Hepatic stellate cell (primary cell): ENCODE measurements at places on chromosomes 4 and X.

DNA sequence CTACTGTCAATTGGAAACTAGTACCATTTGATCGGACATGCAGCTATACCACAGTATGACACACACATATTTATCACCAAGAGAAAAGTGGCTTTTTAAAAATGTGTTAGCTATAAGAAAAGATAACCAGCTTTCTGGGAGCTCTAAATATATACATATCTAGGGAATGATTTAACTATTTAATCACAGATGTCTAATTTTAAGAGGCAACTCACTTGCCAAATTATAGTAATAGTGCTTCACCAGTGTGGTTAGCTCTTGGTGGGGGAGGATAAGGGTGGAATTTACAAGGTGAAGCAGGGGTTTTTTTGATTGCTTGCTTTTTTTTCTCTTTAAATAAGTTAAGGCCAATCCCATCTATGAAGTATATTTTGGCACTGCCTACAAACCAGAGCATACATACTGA, 547.7 kb upstream of the DIPK2B start:
- no peak for DNase-seq

- DNase-seq = no peak
These were observed 19.7 kb downstream of the CXCL3 start for GRCh38 chr4:74018771-74019170.

DNA sequence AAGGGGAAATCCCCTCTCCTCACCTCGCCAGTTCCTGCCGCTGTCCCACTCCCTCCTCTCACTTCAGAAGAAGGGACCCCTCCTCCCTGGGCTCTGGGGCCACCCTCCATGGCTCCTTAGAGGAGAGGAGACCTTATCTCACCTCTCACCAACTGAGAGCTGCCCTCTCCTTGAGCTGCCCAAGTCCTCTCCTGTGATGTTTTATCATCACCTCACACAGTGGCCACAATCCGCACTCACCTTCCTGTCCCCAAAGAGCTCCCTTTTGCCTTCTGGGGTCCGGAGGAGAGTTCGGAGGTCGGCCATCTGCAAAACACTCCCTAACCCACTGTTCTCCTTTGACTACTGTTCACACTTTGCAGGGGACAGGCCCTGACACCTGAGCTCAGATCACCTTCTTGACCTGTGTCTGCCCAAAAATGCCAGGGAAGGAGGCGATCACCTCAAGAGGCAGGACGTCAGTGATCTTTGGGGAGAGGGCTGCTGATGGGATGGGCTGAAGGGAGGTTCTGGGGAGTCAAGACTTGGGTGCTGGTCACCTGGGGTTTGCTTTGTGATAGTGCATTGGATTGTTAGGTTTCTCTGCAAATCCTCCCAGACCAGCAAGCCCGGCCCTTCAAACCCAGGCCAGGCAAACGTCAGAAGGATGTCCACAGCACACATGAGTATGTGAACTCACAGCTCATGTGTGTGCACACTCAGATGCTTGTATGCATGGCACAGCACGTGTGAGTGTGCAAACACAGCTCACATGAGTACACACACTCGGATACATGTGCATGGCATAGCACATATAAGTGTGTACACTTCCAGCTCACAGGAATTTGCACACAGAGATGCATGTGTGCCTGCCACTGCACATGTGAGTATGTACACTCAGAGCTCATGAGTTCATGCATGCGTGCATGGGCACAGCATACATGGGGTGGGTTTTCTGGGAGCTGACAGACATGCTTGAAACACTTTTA, 41.8 kb downstream of the HTRA3 start:
- DNase-seq = no peak

DNA sequence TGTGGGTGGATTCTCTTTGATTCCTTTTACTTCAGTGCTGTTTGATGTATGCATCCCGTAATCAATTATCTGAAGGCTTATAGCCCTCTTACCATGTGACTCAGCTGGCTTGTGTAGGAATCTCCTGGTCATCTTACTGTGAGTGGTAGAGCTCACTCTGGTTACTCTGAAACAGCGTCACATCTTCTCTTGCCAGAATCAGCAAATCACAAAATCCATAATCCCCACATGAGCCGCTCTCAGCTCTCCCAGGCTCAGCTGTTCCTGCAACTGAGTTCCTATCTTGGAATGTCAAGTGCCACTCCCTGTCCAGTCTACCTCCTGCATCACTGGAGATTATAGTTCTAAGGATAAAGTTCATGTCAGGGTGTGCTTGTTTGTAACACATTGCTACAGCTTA, 278.0 kb downstream of the FBXO8 start:
- no peak for DNase-seq

GRCh38 chrX:129831091-129831885, 12.4 kb downstream of the ZDHHC9 start:
- DNase-seq = no peak

DNA sequence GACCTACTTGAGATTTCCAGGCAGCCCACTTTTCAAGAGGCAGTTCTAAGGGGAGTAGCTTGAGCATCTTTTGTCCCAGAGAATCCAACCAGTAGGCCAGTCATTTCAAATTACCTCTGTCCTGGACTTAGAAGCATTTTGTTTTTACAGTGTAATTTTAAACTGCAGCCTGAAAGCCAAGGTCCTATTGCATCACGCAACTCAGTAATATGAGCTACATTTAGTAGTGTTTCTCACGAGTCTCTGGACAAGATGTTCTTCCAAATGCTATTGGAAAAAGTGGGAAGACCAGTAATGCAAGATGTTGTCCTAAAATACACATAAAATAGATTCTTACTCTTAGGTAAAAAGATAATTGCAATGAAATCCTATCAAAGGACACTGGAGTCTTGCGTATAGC, 182.5 kb upstream of the ARX start:
- DNase-seq = no peak

- DNase-seq = no peak
These were observed 153.8 kb downstream of the DCK start for GRCh38 chr4:71147261-71147660.

DNA sequence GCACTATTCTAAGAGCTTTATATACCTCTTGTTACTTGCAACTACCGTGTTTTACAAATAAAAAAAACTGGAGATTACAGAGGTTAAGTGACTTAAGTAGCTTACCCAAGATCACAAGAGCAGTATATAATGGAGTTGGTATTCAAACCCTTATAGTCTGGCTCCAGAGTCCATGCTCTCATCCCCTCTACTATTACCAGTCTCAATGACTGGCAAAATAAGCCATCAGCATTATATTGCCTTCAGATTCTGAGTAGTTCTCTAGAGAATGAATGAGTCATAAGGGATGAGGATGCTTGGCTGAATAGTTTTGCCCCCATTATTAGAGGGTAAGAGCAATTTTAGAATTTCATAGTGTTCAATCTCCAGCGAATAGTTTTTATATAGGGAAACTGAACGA, 170.1 kb upstream of the ATOH1 start:
- no peak for DNase-seq

DNA sequence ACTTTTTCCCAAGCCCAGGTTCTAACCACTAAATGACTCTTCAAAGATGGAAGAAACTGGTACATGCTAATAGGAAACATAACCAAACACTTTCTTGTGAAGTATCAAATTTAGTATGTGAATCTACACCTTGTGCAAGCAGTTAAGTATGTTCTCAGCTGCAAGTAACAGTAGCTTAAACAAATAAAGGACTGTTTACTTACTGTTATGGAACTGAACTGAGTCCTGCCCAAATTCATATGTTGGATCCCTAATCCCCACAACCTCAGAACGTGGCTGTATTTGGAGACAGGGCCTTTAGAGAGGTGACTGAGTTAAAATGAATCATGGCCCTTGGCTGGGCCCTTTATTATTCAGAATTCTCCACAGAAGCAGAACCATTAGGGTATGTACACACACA, 178.7 kb downstream of the KDR start:
- DNase-seq = no peak

DNA sequence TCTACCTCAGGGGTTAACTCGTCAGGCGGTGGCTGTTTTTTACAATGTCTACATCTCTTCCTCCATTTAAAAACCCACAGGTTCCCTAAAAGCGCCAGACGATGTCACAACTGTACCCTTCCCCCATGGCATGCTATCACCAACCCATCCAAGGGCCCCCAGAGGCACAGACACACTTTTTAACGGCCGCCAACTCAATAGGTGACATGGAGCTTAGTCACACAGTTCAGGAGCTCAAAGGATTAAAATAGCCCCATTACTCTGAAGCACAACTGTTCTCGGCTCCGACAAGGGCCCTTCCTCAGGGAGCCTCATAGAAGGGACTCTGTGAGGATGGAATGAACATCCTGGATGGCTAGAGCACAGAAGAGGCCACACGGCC, 12.4 kb downstream of the SH3KBP1 start:
- no peak for DNase-seq

DNA sequence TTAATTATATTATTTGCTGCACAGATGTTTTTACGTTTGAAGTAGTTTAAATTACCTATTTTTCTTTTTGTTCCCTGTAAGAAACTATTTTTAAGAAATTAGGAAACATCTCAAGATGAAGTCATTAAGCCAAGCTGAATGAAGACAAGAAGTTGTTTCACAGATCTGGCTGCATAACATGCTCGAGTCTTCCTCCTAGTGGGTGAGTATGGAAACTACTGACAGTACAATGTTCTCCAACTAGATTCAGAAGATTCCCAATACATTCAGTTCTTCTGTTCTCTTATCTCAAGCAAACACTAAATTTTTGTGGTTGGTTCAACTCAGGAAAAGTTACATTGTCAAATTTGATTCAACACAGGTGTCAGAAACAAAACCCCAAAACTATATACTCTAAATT, 256.8 kb upstream of the VCX start:
- peak; percentile 24 for DNase-seq

GRCh38 chr4:120692964-120693363, 229.6 kb downstream of the PRDM5 start:
- DNase-seq = peak; percentile 13

DNA sequence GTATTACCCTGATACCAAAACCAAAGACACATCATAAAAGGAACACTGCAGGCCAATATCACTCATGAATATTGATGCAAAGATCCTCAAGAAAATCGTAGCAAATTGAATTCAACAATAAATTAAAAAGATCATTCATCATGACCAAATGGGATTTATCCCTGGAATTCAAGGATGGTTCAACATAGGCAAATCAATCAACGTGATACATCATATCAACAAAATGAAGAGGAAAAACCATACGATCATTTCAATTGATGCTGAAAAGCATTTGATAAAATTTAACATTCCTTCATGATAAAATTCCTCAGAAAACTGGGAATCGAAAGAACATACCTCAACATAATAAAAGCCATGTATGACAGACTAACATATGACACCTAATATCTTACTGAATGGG, 52.7 kb upstream of the STARD8 start:
- no peak for DNase-seq

- no peak for DNase-seq
These were observed 1440.2 kb downstream of the ADGRL3 start for GRCh38 chr4:62640296-62640695.

DNA sequence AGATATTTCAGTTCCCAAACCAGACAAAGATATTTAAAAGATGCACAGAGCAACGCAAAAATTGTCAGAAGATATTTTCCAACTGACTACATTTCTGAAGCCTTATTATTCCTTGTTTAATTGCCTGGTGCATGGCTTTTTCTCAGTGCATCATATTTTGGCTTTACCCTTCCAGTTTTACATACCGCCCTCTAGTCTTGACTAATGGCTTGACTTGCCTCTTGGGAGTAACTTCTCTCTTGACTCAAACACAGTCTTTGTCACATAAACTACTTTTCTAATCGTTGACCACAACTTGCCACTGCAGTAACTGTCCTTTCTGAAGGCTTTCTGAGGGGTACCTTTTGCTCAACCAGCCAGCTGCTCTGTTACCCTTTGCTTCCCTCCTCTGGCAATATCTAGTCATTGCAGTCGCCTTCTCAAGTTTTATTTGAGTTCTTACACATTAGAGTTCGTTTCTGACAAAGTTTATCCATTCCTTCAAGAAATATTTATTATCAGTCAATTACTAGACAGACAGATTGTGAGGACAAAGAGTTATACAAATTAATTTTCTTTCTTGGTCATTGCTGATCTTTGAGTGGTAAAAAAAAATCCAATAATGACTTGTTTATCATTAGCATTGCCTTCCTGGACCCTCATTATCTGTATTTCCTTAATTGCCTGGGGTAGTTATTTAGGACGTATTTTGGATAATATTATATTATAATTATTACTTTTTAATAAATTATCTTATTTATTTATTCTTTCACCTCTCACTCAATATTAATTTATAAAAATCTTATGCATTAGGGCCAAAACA, 506.9 kb upstream of the PCDH10 start:
- DNase-seq = peak; percentile 3

DNA sequence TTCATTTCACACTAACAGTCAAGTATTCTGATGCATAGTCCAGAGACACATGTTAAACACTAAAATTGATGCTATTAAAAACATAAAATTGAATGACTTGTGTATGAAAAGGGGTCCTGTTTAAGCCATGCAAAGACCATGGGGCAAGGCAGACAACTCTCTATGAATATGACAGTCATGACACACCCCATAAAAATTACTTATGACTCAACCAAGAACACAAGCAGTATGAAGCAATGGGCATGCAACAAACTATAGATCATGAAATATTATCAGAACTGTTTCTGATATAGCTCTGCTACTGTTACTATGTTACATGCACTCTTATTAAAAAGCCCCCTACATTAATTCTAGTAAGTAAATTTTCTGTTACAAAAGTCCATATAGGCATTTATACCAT, 57.5 kb upstream of the ZCCHC13 start:
- no peak for DNase-seq

GRCh38 chrX:66200855-66201795, 37.1 kb downstream of the HEPH start:
- peak; percentile 6 for DNase-seq

DNA sequence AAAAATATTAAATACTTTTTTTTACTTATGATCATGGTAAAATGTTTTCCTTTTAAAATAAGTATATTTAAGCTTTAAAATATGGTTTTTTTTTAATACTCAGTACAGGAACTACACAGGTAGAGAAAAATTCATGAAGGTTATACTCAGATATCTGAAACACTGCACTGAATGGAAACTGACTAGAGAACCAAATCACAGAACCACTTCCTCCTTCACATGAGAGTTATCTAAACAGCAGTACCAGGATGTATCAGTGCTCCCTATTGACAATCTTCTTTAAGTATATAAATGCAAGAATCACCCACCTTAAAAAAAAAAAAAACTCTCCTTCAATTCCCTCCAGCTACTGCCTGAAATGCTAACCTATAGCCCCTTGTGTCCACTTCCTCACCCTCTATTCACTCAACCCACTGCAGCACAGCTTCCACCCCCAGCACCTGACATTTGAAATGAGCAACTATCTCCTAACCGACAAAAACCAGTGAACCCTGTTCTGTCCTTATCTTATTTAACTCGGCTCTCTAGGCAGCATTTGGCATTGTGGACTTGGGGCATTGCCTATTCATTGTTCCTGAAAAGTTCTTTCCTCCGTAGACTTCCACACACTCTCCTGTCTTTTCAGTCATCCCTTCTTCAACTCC, 9.1 kb downstream of the SLC7A3 start:
- DNase-seq = no peak
